ENCODE measurements at places on chromosomes 13 and 19.

- peak; percentile 74 for DNase-seq
Observed at GRCh38 chr13:98878486-98879126, 99.3 kb downstream of the DOCK9 start.

DNA sequence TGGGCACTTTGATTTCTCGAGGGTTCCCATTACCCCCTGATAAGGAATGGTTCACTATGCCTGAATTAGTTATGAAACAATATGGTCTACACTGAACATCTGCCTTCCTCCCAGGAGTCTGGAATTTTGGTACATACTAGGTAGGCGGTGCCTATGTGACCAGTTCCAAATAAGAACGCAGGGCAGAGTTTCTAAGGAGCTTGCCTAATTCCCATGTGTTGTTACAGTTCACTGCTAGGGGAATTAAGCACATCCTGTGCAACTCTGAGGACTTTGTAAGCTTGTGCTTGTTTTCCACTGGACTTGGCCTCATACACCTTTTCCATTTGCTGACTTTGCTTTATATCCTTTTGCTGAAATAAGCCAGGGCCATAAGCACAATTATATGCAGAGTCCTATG lies 29.2 kb downstream of the RBM26 start:
- DNase-seq = no peak

DNA sequence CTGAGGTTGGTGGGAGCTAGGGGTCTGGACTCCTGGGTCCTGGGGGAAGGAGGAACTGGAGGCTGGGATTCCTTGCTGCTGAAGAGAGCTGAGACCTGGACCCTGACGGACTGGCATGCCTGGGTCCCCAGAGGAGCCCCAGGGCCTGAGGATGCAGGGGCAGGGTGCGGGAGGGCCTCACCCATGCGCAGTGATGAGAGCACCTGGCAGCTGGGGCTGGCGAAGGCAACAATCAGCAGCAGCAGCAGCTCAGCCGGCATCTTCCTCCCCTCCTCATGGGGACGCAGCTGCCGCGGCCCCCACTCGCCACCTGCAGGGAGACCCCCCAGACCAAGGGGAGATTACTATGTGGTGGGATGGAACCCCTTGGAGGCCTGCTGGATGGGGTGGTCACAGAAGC lies 4.5 kb downstream of the GRIK5 start:
- DNase-seq = no peak

- DNase-seq = no peak
Observed at GRCh38 chr13:99913167-99913566, 58.4 kb downstream of the ZIC5 start.

- DNase-seq = no peak
Observed at GRCh38 chr19:29418201-29418600, 107.6 kb upstream of the VSTM2B start.

DNA sequence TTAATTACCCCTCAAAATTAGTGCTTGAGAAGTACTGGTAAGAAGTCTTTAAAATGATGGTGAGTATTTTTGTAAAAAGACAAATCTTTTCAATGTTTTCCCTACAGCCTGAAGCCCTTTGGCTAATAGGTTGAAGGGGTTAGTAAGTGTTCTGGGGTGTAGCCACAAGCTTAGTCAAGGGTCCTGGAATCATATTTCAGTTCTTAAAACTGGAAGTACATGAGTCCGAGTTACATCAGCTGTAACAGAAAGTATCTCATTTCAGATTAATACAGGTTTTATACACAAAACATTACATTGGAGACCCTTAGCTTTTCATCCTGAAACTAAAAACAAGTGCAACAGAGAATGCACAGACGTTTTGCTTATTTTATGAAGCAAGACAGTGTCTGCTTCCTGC lies 52.7 kb upstream of the TEX29 start:
- no peak for DNase-seq

GRCh38 chr13:57734306-57734705 lies 102.8 kb downstream of the PCDH17 start:
- no peak for DNase-seq

GRCh38 chr13:45101327-45102018 lies 18.8 kb upstream of the GTF2F2 start:
- no peak for DNase-seq

DNA sequence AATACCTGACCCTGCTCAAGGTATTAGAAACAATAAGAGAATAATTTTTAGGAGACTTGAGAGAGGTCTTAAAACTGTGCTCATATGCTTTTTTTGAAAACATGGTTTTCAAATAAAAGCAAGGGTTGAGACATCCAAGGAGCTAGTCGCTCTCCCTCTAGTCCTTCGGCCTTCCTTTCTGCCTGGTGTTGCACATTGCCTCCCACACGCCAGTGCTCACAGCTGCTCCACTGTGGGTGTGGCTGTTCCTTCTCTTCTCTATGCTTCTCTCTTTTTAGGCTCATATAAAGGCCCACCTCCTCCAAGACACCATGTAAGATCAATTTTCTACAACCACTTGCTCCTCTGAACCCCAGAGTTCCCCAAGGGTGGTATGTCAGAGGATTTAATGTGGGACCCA lies 352.6 kb downstream of the ENOX1 start:
- DNase-seq = no peak

DNA sequence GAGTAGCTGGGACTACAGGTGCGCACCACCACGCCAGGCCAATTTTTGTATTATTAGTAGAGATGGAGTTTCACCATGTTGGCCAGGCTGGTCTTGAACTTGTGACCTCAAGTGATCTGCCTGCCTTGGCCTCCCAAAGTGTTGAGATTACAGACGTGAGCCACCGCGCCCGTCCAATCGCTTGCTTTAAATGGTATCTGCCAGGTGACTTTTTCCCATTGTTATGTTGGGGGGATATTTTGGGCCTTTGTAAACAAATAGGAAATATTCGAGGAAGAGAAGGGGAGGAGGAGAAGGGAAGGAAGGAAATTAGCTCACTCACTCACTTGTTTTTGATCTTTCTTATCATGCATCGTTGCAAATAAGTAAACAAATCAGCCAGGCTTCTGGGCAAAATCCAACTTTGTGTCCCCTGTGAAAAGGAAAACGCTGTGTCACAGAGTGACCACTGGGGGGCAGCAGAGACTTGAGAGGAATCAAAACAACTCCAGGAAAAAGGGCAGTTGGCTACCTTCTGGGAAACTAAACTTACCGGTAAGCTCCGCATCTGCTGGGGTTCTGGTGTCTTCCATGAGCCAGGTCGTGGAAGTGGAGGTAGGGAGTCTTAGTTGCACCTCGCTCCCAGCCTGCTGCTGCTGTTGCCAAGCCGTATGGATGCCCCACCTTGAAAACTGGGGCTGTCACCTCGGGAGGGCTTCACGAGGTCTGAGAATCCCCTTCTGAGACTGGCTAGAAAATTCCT lies 9.3 kb upstream of the RANBP3 start:
- peak; percentile 74 for DNase-seq

- DNase-seq = no peak
Observed at GRCh38 chr13:93964146-93964512, 515.4 kb downstream of the DCT start.

DNA sequence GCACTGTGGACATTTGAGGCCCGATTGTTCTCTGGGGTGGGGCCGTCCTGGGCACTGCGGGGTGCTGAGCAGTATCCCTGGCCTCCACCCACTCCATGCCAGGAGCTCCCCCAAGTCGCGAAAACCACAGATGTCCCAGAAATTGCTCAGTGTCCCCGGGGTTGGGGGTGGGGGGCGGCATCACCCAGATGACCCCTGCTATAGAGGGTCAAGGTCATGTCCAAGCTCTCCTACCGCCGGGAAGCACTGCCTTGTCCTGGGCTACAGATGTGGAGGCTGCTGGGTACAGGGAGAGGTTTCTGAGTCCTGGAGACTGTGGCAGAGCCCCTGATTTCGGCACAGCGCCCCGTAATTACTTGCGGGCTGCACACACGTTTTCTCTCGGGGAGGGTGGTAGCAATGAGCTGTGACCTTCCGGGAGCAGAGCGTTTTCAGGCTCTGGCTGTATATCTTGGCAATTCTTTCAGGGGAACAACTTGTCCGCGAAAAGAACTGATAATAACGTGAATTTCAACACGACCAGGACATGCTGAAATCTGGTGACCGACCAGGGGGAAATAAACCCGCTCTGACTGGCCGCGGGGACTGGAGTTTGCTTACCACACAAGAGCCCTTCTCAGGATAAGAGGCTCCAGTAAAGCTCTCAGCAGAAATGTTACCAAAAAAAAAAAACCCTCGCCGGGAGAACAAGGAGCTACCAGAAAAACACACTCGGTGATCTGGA lies 68.1 kb downstream of the GNG7 start:
- peak; percentile 38 for DNase-seq

- no peak for DNase-seq
Observed at GRCh38 chr19:40542202-40542859, 34.3 kb upstream of the SHKBP1 start.

- no peak for DNase-seq
Observed at GRCh38 chr13:100513987-100514670, 74.5 kb downstream of the GGACT start.

- no peak for DNase-seq
Observed at GRCh38 chr19:12485571-12485970, 955 bp upstream of the ZNF709 start.

GRCh38 chr19:51391073-51391611 lies 751 bp upstream of the C19orf84 start:
- no peak for DNase-seq

GRCh38 chr19:51337861-51338562 lies 3.9 kb downstream of the VSIG10L start:
- DNase-seq = no peak

- DNase-seq = no peak
Observed at GRCh38 chr13:66377569-66377968, 852.6 kb downstream of the PCDH9 start.

DNA sequence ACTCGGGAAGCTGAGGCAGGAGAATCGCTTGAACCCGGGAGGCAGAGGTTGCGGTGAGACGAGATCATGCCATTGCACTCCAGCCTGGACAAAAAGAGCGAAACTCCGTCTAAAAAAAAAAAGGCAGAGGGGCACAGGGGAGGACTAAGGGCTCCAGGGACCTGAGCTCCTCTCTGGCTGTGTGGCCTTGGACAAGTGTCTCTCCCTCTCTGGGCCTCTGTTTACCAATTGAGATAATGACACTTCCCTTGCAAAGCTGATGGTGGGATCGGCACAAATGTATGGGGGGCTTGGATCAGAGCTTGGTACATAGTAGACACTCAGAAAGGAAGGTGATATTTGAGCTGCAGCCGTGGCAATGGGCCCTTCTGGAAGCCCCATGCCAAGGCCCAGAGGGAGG lies 11.4 kb upstream of the SPACA4 start:
- no peak for DNase-seq

GRCh38 chr19:494171-495080 lies 1.9 kb upstream of the MADCAM1 start:
- DNase-seq = peak; percentile 52

DNA sequence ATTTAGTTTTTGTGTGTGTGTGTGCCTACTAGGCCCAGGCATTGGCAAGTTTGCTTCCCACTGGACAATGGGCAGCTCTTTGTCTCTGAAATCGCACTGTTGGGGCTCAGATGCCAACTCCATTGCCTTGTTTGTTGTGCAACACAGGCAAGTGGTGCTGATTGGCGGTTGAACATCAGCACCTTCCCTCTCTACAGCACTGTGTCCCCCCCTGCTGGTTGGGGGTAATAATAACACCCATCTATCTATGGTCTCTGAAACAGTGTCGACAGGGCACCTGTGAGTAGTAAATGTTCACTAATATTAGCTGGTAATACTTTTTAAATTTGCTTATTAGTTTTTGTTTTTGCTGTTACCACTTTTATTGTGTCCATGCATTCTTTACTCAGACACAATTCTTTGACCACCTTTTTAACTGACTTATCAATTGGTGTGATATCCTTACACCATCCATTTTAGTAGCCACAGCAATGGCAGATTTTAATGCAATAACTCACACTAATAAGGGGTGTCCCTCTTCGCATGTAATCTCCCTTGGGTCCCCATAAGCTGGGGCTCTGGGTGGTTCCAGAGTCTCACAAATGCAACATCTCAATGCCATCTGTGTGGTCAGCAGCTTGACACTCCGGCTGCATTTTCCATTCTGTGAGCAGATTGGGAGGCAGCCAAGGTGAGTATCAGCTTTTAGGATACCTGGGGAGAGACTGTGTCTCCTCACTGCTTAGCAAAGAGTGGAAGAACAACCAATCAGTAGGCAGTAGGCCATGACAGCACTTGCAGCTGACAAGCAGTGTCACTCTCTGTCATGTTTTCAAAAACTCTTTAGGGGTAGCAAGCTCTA lies 47.7 kb upstream of the UQCRFS1 start:
- no peak for DNase-seq

DNA sequence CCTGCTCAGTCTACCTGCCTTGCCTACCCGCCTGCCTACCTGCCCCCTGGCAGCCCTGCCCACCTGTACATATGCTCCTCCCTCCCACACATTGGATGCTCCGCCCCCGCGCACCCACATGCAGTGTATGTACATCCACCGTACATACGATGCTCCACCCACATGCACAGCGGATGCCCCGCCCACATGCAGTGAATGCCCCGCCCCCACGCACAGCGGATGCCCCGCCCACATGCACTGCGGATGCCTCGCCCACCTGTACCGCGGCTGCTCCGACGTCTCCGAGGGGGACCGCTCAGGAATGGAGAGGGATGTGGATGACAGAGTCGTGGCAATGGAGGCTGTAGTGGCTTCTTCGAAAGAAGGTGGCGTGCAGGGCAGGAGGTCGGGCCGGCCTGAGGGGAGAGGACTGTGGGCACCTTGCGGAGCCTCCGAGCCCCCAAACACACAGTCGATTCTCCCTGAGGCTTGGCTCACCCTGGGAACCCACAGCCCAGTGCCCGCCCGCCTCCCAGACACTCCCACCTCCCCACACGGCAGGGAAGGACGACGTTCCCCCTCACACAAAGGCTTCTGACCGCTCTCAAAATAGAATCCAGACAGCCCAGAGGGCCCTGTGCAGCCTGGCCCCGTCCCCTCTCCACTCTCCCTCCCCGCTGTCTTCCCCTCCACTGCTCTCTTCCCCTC lies 16.5 kb upstream of the CACTIN start:
- DNase-seq = no peak

DNA sequence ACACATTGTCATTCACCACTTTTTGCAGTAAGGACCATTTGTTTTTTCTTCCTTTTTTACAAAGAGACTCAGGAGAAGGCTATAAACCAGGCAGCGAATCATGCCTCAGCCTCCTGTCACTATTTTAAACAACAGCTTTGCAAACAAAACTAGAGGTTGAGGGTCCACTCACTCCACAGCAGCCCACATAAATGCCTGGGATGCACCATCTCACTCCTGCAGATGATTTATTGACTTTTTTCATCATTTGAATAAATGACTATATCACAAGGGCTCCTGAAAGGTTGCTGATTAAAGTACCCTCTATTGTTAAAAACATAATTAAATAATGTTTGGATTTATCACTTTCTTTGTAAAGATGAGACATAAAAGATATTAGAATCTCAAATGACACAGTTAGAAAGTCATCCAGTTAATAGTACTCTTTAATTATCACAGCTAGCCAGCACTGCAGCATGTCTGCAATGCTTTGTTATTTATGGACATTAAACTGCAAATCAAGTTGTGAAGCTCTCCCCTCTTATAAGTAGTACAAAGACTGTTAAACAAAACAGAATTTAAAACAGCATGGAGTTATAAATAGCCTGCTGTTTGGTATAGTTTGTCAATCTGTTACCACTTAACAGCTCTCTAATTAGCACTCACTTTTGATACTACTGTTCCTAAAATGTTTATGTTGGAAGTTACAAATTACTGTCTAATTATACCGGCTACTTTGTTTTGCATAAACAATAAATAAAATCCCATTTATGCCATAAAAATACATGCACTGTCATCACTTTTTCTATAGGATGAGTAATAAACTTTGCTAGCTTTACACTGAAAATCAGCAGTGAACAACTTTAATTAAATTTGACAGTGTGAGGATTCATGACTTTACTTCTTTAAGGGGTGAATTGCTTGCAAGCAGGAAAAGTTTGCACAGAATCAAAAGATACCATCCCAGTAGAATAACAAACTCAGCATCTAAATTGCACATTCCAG lies 853.2 kb downstream of the UQCRFS1 start:
- no peak for DNase-seq

GRCh38 chr13:53092931-53093330 lies 64.3 kb downstream of the OLFM4 start:
- DNase-seq = no peak

All from left hindlimb (tissue), 1 donor.